Mesothelial cell of epicardium (in vitro differentiated cells): ENCODE measurements at places on chromosomes 3 and 15.
A peak's percentile ranks its signal among the peaks of the same experiment; 100 is the strongest.

DNA sequence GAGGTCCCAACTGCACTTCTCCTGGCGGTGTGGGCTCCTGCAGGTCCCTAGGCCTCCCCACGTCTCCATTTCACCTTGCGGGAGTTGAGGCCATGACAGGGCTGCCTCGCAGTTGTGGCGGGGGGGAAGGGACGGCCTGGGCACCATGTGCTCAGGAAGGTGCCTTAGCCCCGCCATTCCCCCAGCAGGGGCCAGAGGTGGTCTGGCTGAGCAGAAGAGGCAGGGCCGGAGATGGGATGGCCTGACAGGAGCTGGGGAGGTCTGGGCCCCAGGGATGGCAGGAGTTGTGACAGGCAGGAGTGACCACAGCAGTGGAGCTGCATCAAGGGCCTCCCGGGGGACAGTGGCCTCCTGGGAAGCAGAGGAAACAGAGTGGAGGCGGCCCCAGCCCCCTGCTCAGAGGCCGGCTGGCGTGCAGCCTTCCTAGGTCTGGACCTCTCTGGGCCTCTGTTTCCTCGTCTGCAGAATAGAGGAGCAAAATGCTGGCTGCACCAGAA, 18.7 kb upstream of the KLF15 start:
- DNase-seq, result no peak

DNA sequence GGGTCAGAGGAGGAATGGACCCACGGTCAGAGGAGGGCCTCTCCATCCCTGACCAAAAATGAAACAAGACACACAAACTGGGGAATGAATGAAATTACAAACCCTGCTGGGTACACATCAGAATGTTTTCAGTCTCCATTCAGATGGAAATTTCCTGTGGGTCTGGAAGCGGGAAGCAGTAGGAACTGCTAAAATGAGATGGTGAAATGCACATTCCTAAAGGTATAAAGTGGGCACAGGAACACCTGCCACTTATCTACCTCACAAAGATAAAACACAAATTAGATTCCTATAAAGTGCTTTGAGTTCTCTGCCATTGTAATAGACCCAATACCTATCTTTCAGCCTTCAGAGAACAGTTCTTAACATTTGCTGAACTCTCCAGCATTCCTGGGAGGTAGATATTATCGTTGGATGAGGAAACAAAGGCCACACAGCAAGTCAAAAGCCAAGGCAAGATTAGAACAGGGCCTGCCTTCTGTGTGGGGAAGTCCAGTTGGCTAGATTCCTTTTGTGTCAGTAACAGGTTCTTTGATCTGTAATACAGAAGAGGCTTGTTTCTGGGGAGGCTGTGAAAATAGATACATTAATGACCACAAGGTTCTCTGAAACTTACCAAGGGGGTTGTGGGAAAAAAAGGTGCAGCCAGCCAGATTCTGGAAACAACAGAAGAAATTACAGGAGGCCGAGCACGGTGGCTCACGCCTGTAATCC, 98.4 kb downstream of the IGF2BP2 start:
- DNase-seq, result no peak

- no peak for DNase-seq
Observed at GRCh38 chr3:128845119-128845777, 34.2 kb upstream of the ACAD9 start.

DNA sequence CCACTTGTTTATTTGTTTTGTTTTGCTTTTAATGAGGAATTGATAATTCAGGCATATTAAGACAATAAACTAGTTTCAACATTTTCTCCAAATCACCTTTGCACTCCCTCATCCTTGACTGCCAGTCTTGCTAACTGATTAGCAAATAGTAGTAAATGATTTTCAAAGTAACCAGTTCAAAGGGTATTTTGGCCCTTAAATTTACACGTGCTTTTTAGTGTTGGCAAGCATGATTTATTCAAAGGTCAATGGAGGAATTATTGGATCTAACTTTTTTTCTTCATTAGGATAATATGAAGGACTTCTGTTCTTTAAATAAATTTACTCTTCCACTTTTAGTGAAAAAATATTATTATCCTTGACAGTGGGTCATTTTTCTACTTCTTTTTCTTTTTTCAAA, 53.8 kb downstream of the BCHE start:
- no peak for DNase-seq

- DNase-seq, result no peak
Observed at GRCh38 chr15:58544756-58545155, 113.0 kb downstream of the LIPC start.

GRCh38 chr3:260898-261297, 64.3 kb downstream of the CHL1 start:
- no peak for DNase-seq

DNA sequence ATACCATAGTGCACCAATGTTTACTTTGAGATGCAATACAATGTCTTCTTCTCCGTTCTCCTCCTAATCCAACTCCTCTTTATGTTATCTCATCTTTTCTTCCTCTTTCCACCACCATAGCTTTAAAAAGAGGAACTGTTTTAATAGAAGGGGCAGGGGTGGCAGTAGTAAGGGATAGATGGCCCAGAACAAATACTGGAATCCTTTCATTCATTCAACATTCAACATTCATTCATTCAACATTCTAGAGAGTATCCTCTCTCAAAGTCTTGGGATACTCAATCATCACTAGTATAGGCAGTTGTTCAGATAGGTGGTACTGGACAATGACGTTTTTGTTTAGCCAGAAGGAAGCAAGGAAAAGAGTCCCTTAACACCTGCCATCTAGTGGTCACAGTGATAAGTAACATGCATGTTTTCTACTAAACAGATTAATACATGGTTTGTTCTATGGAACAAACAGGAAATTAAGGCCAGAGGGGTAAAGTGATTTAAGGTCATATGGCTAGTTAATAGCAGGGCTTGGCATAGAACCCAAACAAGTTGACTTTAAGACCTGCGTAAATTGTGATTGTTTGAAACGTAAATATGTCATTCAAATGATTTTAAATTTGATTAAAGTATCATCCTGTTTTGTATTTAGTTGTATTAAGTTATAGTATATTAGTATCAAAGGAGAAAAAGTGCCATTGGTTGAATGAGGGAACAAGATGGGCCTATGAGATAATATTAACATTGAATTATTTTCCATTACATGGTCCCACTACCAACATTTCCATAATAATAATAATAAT, 26.9 kb upstream of the EHHADH start:
- no peak for DNase-seq

DNA sequence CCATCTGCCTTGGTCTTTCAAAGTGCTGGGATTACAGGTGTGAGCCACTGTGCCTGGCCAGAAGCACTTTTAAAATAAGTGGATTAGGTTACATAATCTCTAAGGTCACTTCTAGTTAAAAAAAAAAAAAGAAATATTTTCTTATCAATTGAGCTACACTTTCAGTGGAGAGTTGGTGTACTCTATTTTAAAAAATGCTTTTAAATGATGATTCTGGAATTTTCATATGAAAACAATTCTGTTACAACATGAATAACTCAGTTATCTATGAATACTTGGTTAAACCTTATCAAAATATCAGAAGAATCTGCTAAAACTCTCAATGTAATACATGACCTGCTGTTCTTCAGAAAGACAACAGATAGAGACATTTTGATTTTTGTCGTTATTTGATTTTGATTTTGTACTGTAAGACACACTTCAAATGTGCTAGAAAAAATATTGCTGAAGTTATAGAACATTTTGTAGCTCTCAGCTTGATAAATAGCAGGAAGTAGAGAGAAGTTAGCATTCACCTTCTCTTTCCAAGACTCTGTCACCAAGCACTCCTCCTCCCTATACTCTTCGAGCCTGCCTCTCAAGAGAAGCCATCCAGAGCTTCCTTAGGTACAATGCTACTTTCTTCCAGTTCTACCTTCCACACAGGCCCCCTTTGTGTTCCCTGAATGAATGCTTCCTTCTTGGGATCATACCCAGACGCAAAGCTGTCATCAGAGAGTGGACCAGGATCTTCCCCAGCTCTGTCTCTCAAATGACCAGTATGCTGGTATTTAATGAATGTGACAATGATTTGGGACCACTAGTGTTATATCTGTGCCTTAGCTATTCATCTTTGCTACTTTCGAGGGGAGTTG, 47.2 kb upstream of the SECISBP2L start:
- no peak for DNase-seq

DNA sequence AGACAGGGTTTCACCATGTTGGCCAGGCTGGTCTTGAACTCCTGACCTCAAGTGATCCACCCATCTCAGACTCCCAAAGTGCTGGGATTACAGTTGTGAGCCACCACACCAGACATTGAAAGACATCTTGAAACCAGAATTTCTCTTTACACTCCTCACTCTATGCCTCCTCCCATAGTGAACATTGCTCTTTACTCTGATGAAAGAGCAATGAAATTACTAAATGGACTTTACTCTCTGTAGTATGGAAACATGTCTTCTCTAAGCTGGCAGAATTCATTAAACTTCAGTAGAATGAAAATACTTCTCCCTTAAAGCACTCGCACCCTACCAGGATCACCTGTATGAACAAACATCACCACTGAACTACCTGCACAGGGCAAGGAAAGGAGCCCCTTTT, 27.8 kb upstream of the TFG start:
- DNase-seq, result no peak

GRCh38 chr3:2543247-2543646, 444.6 kb downstream of the CNTN4 start:
- no peak for DNase-seq

DNA sequence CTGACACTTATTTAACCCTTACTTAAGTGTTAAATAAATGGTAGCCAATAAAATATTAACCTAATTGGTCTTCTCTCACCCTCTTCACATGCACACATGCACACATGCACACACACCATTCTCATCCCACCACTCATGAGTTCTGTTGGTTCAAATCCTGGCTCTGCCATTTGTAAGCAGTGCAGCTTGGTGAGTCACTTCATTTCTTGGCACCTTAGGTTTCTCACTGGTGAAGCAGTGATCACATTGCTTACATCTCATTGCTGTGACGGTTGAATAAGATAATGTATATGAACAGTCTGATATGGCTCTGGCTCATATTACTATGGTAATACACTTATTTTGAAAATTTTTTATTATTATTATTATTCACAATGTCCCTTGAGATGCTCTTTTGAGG, 33.8 kb downstream of the RIOX2 start:
- DNase-seq, result no peak

- DNase-seq, result no peak
Observed at GRCh38 chr15:23835953-23836352, 148.8 kb upstream of the NDN start.

DNA sequence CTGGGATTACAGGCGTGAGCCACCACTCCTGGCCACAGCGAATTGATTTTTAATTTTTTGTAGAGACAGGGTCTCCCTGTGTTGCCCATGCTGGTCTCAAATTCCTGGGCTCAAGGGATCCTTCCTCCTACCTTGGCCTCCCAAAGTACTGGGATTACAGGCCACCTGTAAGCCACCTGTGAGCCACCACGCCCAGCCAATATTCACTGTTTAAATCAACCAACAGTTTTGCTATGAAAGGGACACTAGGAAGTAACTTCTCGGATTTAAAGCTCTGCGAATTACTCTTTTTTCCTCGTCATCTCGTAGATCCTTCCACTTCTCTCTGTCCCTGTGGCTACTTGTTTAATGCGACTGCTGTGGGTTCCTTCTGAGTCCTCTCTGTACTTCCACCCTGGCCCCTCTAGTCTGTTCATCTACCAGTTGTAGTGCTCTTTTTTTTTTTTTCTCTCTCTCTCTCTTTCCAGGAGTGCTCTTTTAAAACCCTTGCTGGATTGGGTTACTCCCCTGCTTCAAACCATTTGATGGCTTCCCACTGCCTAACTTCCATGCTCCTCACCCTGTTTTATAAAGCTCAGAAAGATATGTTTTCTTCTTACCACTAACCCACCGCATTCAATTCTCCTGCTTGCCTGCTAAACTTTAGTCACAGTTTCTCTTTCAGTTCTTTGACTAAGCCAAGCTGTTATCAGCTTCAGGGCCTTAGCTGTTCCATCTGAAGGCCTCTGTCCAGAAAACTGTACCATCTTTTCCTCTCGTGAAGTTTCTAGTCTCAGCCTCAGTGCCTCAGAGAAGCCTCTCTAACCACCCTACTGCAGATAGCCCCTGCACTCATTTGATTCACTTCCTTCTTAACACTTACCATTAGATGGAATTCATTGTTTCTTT, 12.4 kb downstream of the RTF1 start:
- DNase-seq, result no peak

GRCh38 chr15:44736181-44736765, at the start of gene TRIM69:
Gene TRIM69 (plus strand): TSS chr15:44736528. CDS start chr15:44736705, 177 bp downstream.
- no peak for DNase-seq

- no peak for DNase-seq
Observed at GRCh38 chr3:46112296-46112695, 85.0 kb upstream of the XCR1 start.

GRCh38 chr3:18886331-18886730, 262.0 kb upstream of the KCNH8 start:
- no peak for DNase-seq

- DNase-seq, result no peak
Observed at GRCh38 chr15:88701561-88702095, 62.8 kb downstream of the ISG20 start.

DNA sequence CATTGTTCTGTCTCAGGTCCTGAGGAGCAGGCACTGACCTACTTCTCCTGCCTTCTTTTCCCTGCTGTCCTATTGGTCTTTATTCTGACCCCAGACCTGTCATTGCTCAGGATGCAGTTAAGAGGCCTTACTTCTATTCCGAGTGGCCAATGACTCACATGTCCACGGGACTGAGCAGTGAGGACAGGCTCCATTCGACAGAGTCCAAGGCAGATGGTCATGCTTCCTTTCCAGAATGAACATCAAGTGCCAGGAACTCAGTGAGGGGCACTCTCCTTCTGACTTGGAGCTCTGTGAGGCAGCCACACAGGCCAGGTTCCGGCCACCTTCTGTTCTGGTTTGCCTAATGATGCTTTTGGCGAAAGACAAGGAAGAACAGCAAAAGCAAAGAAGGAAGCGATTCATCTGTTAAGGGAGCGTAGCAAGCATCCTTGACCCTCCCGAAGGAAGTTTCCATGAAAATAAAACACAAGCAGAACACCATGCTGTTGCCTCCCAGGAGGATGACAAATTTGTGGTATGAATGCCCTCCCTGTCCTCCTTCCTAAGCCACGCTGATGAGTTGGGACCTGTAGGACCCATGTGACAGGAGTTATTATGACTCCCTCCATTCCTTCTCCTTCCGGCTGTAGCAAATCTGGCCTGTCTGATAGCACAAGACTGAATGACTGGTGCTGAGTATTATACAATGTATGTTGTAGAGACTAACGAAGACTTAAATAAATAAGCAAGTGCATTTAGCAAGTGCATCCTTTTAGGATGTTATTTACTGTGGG, 14.4 kb upstream of the TPRG1 start:
- DNase-seq, result no peak

- no peak for DNase-seq
Observed at GRCh38 chr3:72065236-72065635, 280.3 kb upstream of the PROK2 start.

- DNase-seq, result peak; percentile 76
Observed at GRCh38 chr3:46998121-46998851, 18.8 kb downstream of the NBEAL2 start.

- no peak for DNase-seq
Observed at GRCh38 chr3:141285570-141285969, 53.9 kb downstream of the PXYLP1 start.
